Stimulated activated CD4-positive, alpha-beta T cell treated with anti-CD3 and anti-CD28 coated beads, Interleukin-2, amount 100 ng/mL, for 4 hours (primary cell): ENCODE measurements at places on chromosomes 2 and 18.
A peak's percentile ranks its signal among the peaks of the same experiment; 100 is the strongest.

DNA sequence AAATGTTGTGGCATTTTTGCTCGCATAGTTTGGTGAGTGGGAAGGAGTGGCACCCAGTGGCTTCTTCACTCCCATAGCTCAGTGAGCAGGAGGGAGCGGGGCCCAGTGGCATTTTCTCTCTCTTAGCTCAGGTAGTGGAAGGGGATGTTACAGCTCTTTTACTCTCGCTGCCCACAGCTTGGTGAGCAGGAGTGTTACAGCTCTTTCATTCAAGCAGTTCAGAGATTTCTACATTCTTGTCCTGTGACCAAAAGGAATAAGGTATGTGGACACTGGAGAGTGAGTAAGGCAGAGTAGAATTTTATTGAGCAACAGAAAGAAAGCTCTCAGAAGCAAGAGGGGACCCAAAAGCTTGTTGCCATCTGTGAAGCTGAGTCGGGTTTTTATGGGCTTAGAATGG, 192.4 kb downstream of the SPAG16 start:
- no peak for DNase-seq

DNA sequence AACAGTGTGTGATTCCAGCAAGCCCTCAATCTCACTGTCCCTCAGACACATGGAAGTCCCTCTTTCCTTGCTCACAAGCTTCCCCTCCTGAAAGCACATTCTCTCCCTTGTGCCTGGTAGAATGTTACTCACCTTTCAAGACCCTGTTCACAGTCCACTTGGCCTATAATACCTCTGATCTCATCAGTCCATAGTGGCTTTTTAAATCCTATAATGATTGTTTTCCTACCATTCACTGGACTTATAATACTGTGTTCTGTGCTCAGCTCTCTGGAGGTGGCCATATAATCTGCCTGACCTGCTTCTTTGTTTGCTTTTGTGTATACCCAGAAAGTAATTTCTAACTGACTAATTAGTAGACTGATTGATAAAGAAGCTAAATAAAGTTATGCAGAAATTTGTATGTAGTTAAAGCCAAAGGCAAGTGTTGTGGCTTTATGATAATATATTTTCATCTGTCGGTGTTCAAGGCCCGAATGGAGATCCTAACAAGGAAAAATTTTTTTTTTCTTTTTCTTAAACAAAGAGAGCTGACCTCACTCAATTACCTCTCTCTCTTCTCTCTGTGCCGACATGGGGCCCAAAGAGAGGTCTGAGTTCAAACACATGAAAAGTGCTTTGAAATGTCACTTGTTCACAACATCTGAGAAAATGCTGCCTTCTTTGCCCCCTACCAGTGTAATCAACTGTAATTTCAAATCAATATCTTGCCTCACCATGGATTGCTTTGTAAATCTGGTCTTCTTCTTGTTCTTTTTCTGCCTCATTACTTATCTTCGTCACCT, 1033.0 kb upstream of the PIK3C3 start:
- DNase-seq, result no peak

- DNase-seq, result no peak
These were observed 883 bp downstream of the SMCHD1 start for GRCh38 chr18:2656237-2656980.

DNA sequence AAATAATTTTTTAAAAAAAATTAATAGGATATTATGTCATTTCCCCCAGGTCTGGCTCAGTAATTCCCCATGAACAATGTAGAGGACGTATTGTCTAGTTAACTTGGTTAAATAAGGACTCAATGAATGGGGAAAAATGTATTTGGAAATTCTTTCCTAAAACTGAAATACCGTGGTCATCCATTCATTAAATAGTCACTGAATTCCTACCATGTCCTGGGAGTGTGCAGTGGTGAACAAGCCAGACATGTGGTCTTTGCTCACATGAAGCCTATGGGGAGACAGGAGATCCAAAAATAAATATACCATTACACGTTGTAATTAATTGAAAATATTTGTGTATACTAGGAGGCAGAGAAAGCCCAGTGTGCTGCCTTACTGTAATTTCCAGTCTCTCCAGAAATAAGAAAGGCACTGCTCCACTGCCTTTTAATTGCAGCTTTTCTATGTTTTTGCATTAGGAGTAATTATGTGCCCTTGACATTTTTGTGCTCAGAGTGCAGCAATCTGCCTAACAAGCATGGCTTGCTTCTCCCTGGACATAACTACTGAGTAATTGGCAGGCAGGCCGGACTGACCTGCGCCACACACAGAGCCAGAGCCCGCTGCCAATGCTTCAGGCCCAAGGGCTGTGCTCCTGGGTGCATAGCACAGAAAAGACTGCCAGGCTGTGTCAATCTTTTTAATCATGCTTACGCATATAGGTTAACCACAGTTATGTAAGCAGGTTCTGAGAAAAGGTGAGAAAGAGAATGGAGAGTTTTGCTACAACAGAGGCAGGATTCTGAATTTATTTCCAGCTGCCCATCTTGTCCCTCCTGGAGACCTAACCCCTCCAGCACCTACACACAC, 22.2 kb upstream of the TTC39C start:
- no peak for DNase-seq

DNA sequence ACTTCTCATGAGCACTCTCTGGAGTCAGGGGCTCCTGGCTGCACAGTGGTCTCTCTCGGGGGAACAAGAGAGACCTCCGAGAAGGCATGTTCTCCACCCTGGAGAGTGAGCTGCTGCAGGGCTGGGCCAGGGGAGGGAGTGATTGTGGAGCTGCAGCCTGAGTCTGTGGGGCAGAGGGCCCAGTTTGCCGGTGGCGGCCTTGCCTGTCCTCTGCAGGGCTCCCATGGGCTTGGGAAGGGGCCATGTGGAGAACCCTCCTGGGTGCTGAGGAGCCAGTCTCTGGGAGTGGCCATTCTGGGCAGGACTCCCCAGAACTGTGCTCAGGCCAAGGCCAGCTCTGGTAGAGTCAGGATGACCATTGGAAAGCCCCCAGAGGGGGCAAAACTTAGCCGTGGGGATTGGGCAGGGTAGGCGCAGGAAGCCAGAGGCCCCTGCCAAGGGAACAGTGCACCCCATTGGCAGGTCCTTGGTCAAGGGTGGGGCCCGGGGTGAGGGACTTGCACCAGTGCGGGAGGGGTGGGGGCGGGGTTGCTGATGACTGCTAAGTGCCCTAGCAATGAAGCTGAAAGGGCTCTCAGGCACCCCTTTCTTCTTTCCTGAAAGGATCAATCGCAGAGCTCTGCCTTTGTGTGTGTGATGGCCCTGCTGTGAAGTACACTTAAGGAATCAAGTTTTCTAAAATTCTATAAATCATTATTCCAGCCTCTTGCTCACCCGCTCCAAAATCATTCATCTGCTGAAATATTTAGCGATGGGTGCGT, 69.7 kb upstream of the BOD1L2 start:
- no peak for DNase-seq

DNA sequence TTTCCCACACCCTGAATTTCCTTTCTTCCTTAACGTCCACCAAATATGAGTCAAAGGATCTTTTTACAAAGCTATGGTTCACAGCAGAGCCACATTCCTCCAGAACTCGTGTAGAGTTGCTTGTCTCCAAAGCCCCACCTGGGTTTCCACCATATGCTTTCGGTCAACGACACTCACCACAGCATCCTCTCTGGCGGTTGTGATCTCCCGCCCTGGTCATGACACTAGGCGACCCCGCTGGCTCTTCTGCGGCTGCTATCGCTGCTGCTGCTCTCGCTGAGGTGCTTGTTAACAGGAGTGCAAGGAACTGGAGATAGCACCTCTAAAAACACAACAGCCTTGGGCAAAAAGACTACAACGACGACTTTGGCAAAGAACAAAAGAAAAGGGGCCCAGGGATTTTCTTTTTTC, 340 bp downstream of the SLC40A1 start:
- no peak for DNase-seq

GRCh38 chr2:201858281-201859184, 52.2 kb downstream of the CDK15 start:
- DNase-seq, result peak; percentile 7

DNA sequence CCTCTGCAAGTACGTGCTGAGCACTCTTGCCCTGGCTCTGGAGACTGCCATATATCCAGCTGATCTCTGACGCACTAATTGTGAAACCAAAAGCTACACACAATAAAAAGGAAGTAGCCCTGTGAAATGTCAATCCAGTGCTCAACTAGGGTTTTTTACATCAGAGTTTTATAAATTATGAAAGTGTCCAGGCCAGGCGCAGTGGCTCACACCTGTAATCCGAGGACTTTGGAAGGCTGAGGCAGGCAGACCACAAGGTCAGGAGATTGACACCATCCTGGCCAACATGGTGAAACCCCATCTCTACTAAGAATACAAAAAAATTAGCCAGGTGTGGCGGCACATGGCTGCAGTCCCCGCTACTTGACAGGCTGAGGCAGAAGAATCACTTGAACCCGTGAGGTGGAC, 24.5 kb upstream of the PEX13 start:
- DNase-seq, result no peak

DNA sequence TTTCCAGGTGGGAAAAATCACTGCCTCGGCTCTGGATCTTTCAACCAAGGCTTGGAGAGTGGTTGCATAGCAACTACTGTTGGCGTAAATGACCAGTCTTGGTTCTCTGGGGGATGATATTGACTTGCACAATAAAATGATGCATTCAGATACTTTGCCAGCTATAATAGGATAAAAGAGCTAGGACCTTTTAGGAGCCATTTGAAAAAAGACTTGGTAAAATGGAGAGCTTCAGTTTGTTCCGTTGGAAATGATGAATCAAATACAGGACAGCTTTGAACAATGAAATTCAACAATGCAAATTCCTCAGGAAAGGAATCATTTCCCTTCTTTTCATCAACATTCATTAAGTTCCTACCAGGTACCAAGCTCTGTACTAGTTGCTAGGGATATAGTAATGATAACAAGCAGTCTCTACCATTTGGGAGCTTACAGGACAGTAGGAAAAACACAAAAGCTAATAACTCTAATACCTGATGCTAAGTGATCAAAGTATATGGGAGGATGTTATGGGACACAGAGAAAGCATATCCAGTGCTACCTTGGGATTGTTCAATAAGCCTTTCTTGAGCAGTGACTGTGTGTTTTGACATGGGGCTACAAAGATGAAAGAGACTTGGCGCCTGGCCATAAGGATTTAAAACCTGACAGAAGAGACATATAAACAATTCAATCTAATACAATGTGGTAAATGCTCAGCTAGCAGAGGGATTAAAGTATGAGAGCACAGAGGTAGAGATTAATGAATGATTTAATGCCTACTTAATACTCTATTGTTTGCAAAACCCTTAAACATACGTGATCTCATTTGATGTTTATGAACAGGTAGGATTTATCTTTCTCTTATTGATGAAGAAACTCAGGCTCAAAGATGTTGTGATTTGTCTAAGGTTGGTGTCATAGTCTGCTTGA, 110.7 kb downstream of the QPCT start:
- DNase-seq, result no peak

DNA sequence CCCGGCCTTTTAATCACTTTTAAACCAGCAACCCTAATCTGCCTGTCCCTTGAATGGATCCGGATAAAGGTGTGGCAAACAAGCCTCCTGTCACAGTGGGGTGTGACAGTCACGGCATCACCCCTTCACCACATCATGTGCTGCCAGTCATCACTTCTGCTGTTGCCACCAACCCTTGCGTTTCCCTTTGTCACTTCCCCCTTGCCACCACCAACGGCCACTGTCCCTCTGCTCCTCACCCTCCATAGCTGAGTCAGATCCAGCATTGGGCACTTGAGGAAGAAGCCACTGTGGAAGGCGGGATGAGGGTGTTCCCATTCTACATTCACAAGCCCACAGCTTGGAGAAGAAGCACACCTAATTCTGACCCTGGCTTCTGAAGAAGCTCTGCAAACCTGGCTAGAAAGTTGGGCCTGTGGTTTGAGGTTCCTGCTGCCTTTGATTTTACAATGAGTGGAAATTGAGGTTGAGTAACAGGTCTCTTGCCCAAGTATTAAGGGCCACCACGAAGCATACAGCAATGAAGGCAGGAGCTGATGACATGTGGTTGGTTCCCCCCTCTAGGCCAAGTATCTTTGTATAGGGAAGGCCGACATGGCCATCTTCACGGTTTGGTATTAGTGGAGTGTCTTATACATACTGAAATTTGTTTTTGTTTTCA, 22.9 kb upstream of the DARS1 start:
- DNase-seq, result peak; percentile 24

GRCh38 chr2:184312970-184313369, 285.4 kb upstream of the ZNF804A start:
- DNase-seq, result no peak

DNA sequence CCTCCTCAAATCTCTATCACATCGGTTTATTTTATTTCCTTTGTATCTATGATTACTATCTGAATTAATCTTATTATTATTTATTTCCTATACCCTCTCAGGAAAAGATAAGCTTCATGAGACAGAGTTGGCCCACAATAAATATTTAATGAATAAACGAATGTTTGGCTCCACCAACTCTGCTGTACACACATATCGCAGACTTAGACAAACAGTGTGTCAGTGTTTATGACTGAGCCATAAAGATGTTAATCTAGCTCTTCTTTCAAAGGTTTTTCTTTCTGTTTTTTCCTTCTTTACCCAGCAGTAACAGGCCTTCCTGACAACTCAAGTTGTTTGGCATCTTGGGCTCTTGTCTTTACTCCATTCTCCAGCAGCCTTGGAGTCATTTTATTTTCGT, 329.5 kb downstream of the CDH2 start:
- DNase-seq, result no peak

GRCh38 chr2:54549917-54550518, 93.9 kb downstream of the SPTBN1 start:
- DNase-seq, result no peak

DNA sequence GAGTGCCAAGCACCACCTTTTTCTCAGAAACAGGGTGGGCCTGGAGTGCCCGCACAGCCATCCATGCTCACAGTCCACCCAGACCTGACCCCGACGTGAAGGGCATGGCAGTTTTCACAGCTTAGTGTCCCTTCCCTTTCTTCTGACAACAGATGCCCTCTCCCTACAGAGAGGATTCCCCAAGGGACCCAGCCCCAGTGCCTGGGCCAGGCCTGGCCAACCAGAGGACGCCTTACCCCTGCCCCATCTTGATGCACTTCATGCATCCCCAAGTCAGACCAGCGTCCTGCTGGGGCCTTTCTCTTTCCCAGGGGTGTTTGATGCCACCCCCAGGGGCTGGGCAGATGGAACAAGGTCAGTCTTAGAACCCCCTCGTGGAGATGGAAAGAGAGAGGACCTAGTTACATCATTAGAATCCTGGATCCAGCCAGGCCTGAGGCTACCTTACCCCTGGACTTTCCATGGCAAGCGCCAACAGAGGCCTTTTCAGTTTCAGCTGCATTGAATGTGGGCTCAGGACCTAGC, 3.8 kb downstream of the ANKMY1 start:
- DNase-seq, result no peak

GRCh38 chr2:121375621-121376159, 90.7 kb upstream of the TFCP2L1 start:
- no peak for DNase-seq

GRCh38 chr18:13338318-13338717, 119.8 kb downstream of the LDLRAD4 start:
- no peak for DNase-seq

- DNase-seq, result no peak
These were observed 6.8 kb downstream of the MAT2A start for GRCh38 chr2:85545780-85546240.
